ENCODE measurements at places on chromosomes 4 and X.
A peak's percentile ranks its signal among the peaks of the same experiment; 100 is the strongest.

- DNase-seq: no peak
Measured at GRCh38 chrX:152886716-152887115, 11.2 kb upstream of the ZNF185 start.

DNA sequence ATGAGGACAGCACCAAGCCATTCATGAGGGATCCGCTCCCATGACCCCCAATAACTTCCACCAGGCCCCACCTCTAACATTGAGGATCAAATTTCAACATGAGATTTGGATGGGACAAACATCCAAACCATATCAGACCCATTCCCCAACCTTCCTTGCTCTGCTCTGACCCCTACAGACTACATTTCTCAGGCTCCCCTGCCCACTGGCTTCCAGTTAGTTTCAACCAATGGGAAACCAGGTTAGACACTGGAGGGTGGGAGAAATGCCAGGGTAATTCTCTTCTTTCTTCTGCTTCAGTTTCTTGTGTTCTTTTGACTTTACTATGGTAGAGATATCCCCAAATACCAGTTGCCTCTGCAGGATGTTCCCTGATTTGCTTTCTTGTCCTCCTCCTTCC, 125.7 kb downstream of the CLCN4 start:
- DNase-seq: no peak

GRCh38 chrX:30586516-30586915, 8.9 kb upstream of the TASL start:
- no peak for DNase-seq

- DNase-seq: peak; percentile 86
Measured at GRCh38 chr4:3372933-3373465, 68.8 kb upstream of the HGFAC start.

GRCh38 chr4:83782591-83782990, 246.7 kb downstream of the GPAT3 start:
- DNase-seq: no peak
